ENCODE measurements at places on chromosomes 11 and 22.

DNA sequence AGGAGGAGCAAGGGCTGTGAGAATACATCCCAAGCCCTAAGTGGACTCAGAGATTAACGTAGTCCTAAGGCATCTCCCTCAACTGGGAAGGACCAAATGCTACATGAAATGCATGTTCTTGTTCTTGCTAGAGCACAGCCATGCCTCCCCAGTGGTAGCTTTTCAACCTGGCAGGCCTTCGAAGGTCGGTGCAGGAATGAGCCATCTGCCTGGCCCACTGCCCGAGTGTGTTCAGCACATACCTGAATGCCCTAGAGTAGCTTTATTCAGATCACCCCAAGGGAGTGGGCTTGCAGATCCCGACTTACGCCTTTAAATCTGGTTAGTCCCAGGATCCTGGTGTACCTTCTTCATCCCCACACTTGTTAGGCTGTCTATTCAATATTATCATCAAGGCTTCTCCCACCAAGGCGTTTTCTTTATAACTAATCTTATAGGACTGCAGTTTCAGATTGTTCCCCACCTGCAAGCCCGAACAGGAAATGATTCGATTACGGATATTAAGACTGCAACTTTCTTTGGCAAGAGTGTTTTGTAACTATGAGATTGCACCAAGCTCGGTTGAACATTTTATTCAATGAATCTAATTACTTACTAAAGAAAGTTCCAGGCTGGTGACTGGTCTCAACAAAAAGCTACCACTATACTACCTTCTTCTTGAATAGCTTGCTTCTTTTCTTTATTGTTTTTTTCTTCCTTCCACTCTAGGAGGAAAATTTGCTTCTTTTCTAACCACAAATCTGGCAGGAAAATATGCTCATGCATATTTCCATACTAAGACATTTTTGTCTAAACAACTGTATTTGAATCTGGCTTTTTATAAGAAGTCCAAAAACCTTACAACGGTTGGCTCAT, 115.6 kb downstream of the SGSM3 start:
- DNase-seq, result no peak

GRCh38 chr11:34915136-34916014, 804 bp downstream of the APIP start:
- no peak for DNase-seq

- no peak for DNase-seq
These were observed 220.8 kb downstream of the RAB38 start for GRCh38 chr11:87954476-87954875.

DNA sequence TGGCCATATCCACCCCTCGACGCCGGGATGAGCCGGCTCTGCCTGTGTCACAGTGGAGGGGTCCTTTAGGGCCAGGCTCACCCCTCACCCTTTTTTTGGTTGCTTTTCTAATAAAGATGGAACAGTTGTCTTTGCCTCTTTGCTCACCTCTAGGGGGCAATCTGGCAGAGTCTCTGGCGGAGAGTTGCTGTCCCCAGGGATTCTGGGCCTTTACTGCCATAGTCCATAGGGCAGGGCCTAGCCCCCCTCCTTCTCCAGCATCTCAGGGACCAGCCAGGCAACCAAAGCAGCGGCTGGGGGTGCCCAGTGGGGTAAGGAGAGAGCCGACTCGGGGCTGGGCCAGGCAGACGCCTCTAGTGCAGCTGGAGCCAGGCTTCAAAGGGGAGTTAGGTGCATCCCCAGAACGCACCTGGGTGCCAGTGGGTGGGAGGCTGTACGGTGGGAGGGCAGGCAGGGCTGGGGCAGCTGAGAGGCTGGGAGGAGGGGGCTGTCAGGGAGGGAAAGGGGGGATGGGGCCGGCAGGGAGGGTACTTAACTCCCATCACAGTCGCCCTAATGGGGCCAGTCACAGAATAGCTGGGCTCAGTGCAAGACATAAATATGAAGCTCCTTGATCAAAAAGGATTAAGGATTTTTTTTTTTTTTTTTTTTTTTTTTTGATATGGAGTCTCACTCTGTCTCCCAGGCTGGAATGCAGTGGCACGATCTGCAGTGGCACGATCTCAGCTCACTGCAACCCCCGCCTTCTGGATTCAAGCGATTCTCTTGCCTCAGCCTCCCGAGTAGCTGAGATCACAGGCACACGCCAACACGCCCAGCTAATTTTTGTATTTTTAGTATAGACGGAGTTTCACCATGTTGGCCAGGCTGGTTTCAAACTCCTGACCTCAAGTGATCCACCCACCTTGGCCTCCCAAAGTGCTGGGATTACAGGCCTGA, 2.5 kb upstream of the SUSD2 start:
- no peak for DNase-seq

GRCh38 chr22:23128269-23129108, 13.3 kb downstream of the RSPH14 start:
- peak; percentile 50 for DNase-seq

GRCh38 chr11:71366076-71366475, 82.1 kb downstream of the DHCR7 start:
- no peak for DNase-seq

DNA sequence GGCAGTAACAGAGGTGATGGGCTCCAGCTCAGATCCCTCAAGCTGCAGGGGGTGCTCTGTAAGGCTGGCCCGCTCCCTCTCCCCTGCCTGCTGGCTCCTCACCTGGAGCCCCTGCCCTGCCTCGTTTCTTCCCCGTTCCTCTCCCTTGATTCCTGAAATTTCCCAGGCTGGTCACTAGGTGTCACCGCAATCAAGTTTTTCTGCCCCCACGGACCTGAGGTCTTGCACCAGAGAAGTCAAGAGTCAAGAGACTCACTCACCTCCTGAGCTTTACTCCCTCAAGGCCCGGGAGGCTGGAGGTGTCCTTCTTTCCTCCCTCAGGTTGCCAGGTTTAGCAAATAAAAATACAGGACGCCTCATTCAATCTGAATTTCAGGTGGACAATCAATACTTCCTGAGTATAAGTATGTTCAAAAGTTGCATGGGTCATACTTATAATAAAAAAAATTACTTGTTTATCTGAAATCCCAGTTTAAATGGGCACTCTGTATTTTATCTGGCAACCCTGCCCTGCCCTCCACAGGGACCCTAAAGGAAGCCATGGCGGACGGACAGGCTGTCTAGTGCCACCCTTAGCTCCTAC, 69.2 kb downstream of the SCUBE1 start:
- no peak for DNase-seq

GRCh38 chr11:6438979-6439571, 1.7 kb downstream of the HPX start:
- no peak for DNase-seq

- DNase-seq, result no peak
These were observed 518.6 kb downstream of the MIAT start for GRCh38 chr22:27175974-27176373.

DNA sequence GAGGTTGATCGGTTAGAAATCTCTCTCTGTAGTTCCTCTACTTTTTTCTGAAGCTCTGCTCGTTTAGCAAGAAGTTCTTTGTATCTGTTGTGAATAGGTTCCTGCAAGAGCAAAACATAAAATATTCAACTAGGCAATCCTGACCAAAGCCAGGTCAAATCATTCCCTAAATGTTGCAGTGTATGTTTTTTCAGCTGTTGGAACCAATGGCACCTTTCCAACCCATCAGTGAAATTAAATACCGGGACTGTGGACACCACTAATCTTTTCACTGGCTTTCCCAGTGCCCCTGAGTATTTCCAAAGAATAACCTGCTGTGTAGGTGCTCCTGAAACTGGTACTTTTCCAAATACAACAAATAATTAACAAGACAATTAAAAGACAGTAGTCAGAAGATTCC, 45.1 kb downstream of the CEP57 start:
- DNase-seq, result no peak

GRCh38 chr11:43756575-43756974, 76.0 kb downstream of the HSD17B12 start:
- no peak for DNase-seq

DNA sequence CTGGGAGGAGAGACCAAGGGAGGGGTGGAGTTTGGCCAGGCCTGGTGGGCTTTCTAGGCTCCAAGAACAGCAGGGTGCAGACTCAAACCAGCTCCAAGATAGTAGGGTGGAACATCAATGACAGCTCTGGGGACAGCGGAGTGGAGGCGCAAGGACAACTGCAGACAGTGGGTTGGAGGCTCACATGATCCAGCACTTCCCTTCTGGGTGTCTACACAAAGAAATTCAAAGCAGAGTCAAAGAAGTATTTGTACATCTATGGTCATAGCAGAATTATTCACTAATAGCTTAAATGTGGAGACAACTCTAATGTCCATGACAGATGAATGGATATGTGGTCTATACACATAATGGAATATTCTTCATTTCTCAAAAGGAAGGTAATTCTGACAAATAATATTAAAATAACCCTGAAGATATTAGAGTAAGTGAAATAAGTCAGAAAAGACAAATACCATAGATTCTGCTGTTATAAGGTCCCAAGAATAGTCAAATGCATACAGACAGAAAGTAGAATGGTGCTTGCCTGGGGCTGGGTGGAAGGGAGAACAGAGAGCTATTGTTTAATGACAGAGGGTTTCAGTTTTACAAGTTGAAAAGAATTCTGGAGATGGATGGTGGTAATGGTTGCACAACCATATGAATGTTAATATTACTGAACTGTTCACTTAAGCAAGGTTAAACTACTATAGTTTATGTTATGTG, 5.5 kb upstream of the GAB4 start:
- no peak for DNase-seq

GRCh38 chr11:94762208-94762607, 5.9 kb upstream of the AMOTL1 start:
- DNase-seq, result no peak

GRCh38 chr22:44586351-44586990, 88.4 kb upstream of the RTL6 start:
- no peak for DNase-seq

GRCh38 chr11:108984523-108984922, 319.7 kb downstream of the DDX10 start:
- no peak for DNase-seq

DNA sequence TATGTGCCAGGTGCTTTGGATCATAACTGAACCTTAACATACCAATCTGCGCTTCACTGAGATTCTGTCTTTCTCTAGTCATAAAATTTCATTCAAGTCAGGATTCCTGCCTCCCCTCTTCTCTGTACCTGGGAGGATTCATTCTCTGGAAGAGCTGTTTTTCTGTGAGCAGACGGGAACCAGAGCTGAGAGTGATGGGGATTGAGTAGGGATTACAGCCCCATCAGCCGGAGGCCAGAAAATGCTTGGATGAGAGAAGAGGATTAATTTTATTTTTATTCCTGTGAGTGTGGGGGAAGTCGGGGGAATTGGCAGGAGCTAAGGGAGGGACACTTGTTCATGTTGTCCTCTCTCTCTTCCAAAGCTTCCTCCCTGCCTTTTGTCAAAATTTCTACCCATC, 4.7 kb downstream of the STX3 start:
- DNase-seq, result no peak

- no peak for DNase-seq
These were observed 77.5 kb downstream of the CNTN5 start for GRCh38 chr11:99098258-99098657.

- DNase-seq, result no peak
These were observed 279.9 kb downstream of the DLG2 start for GRCh38 chr11:85347291-85347690.

GRCh38 chr11:79456501-79456900, 15.7 kb upstream of the TENM4 start:
- DNase-seq, result no peak

DNA sequence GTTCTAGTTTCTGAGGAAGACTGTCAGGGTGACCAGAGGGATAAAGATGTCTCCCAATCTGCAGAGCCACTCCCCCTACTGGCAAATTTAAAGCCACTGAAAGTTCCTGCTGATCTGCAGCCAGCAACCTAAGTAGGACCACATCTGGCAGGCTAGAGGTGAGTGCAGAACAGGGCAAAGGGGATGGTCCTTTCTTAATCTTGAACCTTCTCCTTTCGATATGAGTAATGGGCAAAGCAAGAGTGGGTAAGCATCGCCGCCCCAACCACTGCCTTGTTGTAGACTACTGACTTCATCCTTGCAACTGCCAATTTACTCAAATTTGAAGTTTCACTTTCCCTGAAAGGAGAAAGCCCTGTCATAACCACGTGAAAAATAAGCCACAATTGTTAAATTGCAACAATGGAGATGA, 30.7 kb downstream of the SCUBE2 start:
- DNase-seq, result no peak

DNA sequence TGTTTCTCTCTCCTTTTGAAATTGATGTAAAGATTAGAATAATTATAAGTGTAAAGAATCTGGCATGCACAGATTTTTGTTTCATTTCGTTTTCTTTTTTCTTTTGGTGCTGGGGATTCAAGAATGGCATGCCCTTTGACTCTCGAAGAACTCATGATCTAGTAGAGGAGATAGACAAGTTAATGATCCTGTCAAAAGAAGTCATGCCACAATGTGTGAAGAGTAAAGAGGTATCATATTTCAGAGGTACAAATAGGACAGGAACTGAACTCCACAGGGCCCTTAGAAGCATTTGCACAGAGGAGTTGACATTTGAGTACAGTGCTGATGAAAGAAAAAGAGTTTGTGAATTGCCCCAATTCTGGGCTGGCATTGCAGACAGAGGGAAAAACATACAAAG, 708.0 kb upstream of the ARHGAP42 start:
- no peak for DNase-seq

- no peak for DNase-seq
These were observed 8.7 kb downstream of the RASD2 start for GRCh38 chr22:35549328-35549727.

GRCh38 chr11:65821107-65821506, 12.7 kb upstream of the SNX32 start:
- no peak for DNase-seq

DNA sequence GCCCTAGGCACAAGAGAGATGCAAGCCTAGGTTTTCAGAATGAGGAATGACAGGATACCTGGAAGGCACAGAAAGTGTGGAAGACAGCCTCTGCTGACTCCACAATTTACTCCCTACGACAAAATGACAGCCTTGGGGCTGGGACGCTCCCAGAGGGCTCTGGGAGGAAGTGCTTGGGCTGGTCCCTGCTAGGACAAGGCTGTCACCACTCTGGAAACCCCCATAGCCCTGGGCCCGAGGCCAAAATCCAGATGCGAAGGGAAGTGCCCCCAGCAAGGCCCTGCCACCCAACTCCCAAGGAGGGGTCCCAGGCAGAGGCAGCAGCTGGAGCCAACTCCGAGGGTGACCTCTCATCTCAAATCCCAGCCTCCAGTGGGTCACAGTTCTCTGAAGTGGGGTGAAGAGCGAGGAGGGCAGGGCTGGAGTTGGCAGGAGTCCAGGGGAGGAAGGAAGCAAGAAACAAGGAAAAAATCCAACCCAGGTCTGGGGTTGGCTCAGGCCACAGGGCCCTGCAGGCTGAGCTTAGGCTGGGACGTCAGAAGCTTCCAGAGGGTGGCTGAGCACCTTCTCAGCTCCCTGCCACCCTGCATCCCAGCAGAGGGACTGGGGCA, 6.3 kb upstream of the CDC42EP2 start:
- no peak for DNase-seq

DNA sequence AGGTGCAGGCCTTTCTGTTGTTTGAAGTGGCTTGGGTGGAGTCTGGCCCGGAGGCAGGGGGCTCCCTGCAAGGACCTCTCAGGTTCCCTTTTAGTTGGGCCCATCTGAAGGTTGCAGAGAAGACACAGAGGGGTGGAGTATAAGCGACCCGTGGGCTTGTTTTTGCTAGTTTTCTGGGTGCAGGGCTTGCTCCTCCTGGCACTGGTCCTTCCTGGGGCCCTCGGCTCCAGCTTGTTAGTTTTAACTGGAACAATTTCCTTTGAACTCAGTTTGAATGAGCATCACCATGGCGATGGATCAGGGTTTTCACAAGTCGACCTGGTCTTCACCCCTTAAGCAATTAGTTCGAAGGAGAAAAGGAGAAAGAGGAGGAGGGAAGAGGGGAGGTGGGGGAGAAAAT, 28.5 kb upstream of the OAF start:
- no peak for DNase-seq

- DNase-seq, result no peak
These were observed 177.4 kb downstream of the SBF2 start for GRCh38 chr11:10116588-10116987.
